ENCODE measurements at places on chromosomes 13 and 19.

DNA sequence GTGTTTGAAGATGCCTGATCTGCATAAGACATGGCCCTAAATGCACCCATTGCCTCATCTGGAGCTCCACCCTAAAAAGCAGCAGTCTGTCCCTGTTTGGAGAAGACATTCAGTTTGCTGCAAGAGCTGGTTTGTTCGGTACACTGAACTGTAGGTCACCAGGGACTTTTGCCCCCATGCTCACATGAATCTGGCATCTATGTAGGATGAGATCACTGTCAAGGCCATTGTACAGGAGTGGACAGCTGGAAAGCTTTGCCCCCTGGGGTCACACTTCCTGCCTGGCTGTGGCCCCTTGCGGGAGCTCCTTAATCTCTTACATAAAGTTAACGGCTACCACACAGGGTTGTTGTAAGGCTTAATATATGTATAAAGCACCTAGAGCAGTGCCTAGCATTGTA is 73.0 kb downstream of the IPO5 start:
- DNase-seq, result peak; percentile 40

- peak; percentile 80 for DNase-seq
Observed at GRCh38 chr13:37617173-37617572, 18.6 kb upstream of the POSTN start.

DNA sequence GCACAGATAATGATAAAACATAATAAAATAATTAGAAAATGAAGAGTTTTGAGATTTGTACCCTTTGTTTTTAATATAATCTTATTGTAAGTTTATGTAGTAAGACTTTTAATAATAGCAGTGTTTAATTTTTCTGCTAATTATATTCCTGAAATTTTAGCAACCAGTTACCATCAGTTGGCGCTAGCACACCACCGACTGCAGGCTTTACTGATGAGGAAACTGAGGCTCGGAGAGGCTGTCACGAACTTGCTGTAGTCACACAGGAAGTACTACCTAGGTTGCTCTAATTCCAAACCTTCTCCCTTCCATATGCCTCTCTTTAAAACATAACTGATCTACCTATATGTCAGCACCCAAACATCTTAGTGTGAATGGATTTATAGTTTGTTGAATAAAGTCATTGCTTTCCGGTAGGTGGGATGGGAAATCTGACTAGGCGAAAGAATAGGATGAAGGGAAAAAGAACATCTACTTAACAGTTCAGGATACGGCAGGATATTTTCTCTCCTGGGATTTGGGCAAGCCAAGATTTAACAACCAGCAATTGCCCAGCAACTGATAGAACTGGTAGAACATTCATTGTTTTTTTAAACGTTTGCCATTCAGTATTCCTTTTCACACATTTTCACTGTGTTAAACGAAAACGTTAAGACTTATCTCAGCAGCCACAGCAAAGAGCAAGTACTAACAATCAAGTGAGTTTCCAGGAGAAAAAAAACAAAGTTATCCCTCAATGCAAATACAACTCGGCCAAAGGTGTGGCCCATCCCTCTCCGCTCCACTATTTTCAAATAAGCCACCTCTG is 822 bp upstream of the RFXAP start:
- DNase-seq, result no peak

- DNase-seq, result no peak
Observed at GRCh38 chr13:25686831-25687470, 315.2 kb downstream of the ATP8A2 start.

DNA sequence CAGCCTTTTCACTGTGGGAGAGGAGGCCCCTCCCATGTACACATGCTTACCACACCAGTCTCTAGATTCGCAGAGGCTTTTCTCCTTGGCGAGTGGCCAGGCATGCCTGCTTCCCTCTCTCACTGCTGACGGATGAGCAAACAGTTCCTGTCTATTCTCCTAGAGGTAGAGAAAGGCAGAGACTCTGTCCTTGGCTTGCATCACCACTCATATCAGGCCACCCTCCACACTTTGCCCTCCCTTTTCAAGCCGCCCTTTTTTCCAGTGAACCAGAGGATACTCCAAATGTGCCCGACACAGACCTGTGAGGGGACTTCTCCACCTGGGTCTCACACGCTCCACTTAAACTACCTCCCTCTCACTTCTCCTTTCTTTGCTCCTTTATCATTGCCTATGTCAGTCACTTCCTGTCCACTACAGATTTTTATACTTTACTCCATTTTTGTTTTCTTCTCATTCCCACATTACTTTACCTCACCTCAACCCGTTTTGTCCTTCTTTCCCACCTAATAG is 284.6 kb downstream of the DNAJC15 start:
- DNase-seq, result peak; percentile 87

- DNase-seq, result peak; percentile 35
Observed at GRCh38 chr13:35804901-35805300, 326.3 kb downstream of the DCLK1 start.

GRCh38 chr19:5964816-5965565 is 12.9 kb downstream of the RANBP3 start:
- no peak for DNase-seq

DNA sequence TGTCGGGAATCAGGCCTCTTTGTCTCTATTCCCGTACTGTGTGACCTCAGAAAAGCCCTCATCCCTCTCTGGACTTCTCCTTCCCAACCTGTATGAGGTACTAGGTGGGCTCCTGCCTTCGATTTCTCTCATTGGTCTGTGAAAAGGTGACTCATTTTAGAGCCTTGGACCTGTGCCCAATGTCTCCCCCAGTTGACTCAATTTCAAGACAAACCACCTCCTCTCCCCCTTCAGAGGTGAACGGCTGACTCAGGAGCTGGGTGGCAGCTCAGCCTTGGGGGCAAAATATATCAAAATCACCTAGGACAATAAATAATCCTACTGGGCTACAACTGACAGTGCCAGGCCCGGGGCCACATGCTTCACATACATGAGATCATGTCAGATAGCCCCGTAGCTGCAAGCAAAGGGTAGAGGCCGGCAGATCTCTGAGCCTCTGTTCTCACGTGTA is 630 bp downstream of the COQ8B start:
- peak; percentile 95 for DNase-seq

GRCh38 chr13:105464249-105464648 is 1071.2 kb downstream of the EFNB2 start:
- DNase-seq, result peak; percentile 43

GRCh38 chr13:79112016-79112415 is 294.0 kb downstream of the RBM26 start:
- no peak for DNase-seq

All from IMR-90 (cell line).